ENCODE measurements at places on chromosomes 12 and 14.

DNA sequence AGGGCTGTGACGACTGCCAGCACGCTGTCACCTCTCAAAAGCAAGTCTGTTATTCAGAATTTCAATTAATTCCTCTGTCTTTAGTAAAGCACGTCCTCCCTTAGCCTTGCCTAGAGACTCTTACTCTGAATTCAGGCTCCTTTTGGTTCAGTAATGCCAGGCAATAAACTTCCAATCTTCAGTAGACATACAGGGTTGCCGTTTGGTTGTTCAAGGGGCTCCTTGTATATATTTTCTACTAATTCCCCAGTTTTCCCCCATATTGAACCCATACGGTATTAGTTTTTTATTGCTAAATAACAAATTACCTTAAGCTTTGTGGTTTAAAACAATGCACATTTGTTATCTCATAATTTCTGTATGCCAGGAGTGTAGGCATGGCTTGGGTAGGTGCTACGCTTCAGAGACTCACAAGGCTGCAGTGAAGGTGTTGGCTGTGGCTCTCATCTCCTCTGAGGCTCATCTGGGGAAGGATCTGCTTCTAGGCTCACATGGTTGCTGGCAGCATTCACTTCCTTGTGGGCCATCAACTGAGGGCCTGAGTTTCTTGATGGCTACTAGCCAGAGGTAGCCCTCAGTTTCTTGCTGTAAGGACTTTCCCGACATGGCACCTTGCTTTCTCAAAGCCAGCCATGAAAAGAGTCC, 7.3 kb upstream of the CLECL1 start:
- no peak for DNase-seq

DNA sequence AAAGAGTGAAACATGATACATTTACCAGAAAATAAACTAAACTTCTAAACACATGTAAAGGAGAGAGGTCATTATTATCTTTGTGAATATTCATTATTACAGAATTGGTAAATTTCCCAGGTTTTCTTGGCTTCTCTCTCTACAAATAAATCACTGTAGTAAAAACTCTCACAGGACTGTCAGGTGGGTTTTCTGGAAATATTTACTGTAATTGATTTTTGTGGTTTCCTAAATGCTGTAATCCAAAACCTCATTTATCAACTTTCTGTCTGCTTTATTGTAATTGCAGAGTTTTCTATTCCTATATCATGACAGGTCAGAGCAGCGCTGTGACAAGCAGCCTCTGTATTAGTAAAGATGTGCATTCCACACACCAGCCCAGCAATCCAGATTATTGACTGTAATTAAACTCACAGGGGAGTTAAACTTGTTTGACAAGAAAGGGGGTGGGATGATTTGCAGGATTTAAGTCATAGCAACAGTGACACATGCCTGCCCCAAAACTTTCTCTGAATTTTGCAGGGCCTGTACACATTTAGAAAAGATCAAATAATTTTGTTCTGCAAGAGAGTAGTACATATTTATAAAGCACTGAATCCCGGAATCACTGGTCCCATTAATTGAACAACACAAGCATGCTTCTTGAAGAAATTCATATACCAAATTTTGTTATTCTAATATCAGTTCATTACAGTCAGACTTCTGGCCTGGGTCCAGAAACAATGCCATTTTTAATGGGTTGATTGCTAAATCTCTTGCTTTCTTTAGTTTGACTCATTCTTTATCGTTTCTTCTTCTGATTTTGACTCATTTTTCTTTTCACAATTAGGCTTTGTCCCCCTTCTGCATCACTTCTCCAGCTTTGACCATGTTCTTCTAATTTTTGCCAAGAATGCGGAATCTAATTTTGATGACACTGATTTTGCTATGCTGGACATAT, 42.2 kb downstream of the PTPRO start:
- no peak for DNase-seq

DNA sequence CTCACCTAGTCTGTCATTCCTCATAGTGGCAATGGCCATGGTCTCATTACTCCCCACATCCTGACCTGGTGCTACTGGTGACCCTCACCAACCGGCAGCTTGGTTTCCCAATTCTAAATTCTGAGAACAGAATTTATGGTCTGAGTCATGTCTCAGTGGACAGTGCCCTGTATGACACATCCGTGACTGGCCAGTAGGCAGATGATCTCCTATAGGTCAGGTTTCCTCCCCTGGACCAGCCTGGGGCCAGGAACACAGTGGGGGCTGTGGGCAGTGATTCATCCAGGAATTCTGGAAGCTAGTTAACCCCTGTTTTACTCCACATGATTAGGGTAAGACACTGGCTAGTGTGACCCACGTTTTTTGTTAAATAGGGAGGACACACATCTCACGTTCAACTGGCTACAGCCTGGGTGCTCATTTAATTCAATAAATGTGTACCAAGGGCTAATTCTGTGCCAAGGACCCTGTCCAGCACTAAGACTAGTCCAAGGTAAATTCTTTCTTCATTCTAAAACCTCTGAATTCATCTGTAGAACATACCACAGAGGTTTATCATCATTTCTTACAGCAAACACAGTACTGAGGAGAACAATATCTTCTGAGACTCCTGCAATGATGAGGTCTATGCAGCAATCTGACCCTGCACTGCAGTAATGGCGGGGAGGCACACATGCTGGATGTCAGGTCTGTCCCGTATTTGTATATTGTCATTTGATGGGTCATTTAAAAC, 249.6 kb upstream of the TBX3 start:
- no peak for DNase-seq

DNA sequence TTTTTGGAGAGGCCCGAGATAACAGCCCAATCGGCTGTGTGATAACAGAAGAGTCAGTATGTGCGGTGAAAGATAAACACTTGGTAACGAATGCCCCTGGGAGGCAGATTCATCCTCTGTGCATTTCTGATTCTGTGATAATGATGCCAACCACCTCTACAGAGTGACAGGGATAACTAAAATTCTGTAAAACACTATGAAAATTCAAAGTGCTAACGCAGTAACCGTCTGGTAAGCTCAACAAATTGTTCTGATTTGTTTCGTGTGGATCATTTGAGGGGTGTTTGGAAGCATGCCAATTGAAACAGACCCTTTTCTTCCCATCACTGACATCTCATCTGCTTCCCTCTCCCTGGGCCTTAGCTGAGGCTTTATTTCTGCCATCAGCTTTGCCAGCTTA, 76.3 kb downstream of the ESR2 start:
- no peak for DNase-seq

GRCh38 chr12:89731614-89732013, 23.0 kb upstream of the ATP2B1 start:
- no peak for DNase-seq

- no peak for DNase-seq
Measured at GRCh38 chr14:34966413-34966812, 16.4 kb upstream of the SRP54 start.

DNA sequence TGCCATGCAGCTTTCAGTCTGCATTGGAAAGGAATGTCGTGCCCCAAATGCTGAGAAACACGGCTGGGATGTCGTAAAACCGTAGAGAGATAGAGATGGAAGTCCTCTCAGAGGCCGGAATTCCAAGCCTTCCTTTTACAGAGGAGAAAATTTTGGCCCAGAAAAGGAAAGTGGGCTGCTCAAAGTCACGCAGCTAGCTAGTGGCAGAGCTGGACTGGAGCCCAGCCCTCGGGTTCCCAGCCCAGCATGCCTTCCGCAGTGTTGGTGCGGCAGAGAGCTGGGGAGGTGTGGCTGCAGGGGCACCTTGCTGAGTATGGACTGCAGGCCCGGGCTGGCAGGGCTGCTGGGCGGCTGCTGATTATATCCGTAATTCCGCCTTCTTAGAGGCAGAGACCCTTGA, 50.3 kb downstream of the KCNA1 start:
- no peak for DNase-seq

- no peak for DNase-seq
Measured at GRCh38 chr12:50065726-50066310, 8.4 kb downstream of the ASIC1 start.

GRCh38 chr12:26239122-26239851, 43.9 kb downstream of the SSPN start:
- no peak for DNase-seq

DNA sequence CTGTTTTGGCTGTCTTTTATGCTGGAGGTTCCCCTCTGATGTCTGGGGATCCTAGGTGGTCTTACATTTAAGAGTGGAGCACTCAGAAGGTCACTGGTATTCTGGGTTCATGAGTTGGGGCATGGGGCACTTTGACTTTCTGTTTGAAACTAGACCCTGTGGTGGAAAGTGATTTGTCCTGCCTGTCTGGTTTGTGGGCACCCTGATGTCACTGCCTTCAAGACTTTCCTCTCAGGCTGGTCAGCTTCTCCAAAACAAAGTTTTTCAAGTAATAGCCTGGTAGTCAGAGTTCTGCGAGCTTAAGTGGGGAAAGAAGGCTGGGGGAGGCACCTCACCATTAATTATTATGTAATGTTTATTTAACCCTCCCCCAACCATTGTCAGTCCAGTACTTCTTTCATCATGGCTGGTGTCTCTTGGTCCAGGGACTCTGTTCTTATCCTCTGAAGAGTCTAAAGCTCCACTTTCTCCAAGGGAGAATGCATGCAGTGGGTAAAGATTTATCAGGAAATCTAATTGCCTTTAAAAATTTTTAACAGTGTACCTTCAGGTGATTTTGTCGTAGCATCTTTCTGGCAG, 35.3 kb downstream of the ZC3H14 start:
- no peak for DNase-seq

DNA sequence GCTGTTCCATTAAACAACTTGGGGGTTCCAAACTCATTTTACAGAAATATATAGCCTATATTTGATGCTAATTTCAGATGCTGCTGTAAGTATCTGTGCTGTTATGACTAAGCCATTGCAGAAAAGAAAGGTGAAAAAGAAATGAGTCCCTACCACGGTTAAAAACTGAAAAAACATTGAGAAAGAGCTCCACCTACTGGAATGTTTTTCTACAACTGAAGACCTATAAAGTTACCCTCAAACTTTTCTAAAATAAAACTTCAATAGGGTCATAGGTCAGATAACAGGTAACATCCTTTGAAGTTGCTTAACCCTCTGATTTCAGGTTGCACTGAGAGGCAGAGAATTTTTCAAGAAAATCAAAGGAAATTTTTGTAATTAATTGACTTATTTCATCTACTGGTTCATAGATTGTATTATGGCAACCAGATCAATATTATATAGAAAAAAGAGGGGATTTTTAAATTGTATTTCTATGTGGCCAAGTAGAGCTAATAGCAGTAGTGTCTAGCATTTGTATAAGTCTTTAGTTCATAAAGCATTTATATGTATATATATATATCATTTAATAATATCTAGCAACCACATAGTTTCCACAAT, 279.9 kb downstream of the RPS29 start:
- DNase-seq = no peak

DNA sequence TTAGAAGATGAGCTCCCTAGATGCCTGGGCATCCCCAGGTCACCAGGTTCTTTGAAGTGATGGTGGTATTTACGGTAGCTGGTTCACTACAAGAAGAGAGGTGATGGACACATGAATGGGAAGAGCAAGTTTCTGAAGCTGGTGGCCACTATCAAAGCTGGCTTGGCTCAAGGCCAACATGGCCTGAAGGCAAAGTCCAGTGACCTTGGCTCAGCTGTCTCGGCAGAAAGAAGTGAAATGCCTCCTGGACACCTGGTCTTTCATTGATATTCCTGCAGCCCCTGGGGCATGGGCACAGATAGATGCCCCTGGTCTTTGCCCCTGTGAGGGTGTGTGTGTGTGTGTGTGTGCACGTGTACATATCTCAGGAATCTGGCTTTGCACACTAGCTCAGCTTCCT, 441.8 kb upstream of the TMPO start:
- DNase-seq = no peak

DNA sequence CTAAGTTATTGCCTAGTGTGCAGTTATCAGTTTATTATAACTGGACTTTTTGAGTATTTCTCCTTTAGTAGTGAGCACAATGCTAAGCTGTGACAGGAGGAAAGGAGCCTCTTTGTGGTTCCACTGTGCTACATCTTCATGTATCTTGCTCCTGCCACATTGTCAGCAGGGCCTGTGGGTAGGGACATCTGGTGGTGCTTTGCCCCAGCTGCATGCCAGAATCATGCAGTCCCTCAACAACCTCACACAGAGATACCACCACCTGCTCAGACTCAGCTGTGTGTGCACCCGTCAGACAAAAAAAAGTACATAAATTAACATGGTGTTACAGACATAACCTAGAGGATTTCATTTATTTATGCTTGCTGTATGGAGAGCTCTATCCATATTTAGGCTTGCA, 51.1 kb downstream of the MIS18BP1 start:
- no peak for DNase-seq

- no peak for DNase-seq
Measured at GRCh38 chr12:32761716-32762115, 6.0 kb upstream of the YARS2 start.

- DNase-seq = peak; percentile 84
Measured at GRCh38 chr14:22432348-22432976, 156.6 kb downstream of the DAD1 start.

GRCh38 chr14:44027397-44027796, 479.7 kb downstream of the FSCB start:
- DNase-seq = peak; percentile 1

GRCh38 chr12:2652011-2652400, 142.8 kb upstream of the FKBP4 start:
- no peak for DNase-seq

DNA sequence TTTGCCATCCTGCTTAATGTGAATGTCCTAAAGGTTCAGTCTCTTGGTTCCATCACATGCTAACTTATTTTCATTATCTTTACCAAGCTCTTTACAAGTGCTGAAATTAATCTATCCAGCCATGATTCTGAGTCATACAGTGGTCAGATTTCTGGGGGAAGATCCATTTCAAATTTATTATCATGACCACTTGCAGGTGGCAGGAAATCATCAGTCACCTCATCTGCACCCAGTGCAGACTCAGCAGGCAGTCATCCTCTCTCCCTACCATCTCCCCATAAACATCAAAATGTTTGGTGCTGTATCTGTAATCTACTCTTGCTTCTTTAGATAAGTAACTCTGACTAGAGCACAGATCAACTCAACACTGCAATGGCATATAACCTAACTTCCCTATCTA, 23.5 kb downstream of the ATG14 start:
- no peak for DNase-seq

- no peak for DNase-seq
Measured at GRCh38 chr14:105853089-105853906, 326.9 kb downstream of the TMEM121 start.

DNA sequence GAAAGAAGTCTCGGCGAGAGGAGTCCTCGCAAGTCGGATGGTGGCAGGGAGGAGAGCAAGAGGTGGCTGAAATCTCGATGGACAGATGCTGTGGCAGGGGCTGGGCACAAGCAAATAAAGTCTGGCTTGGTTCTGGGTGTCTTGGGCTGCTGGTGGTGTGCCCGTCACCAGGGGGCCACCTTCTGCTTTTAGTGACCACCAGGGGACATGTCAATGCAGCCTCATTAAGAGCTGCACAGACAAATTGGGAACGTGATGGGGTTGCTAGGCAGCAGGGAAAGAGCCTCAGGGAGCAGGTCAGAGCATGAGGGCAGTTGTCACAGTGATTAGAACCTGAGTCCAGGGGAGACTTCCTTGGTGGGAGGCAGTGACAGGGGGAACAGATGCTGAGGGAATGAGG, 44.0 kb downstream of the LRRC74A start:
- no peak for DNase-seq

DNA sequence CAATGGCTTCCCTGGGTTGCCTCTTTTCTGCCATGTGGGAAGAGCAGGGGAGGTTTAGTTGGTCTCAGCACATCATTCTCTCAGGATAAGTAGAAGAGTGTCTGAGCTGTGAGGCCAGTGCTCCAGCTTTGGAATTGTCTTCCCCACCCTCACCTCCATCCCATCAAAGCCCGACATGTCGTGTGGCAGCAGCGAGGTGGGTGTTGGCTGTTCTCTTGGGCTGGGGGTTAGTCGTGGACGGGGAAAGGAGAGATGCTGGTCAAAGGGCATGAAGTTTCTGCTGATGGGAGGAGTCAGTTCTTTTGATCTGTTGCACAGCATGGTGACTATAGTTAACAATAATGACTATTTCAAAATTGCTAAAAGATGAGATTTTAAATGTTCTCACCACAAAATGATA, 404.2 kb downstream of the TMEM121 start:
- no peak for DNase-seq

Measured in skin of body (tissue), 3 donors.